NCI-H226 (cell line): ENCODE measurements at places on chromosomes 6 and 20.

DNA sequence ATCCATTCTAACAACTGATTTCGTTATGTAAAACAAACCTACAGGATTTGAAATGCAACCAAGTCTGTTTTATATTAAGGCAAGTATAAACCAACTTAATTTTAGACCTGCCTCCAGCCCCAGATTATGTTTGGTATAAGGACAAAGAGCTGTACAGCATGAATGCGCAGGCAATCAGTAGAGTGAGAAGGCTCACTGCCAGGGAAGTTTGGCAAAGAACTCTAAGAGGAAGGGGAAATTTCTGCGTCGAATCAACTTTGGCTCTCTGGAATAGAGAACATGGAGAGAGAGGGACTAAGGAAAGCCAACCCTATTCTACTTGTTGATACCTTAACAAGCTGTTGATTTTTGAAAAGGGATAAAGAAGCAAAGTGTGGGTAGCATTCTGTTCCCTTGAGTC is 96.9 kb upstream of the FOXO3 start:
- DNase-seq = no peak

- no peak for DNase-seq
These were observed 74.0 kb upstream of the PROKR2 start for GRCh38 chr20:5390720-5391119.

DNA sequence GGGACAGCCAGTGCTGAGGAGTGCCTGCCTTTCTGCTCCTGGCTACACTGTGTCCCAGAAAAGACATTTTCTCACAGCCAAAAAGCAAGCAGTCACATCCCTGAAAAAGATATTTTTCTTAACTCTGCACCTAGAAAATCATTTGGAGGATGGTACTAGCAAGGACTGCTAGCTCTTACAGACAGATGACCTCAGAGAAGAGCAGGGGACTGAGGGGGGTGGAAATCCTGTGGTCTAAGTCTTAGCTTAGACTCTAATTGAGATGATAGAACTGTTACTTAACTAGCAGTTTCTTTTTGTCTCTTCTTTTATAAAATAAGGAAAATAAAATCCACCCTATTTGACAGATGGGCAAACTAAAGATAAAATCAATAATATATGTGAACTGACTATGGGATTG is 152.8 kb downstream of the TMEM200A start:
- no peak for DNase-seq

DNA sequence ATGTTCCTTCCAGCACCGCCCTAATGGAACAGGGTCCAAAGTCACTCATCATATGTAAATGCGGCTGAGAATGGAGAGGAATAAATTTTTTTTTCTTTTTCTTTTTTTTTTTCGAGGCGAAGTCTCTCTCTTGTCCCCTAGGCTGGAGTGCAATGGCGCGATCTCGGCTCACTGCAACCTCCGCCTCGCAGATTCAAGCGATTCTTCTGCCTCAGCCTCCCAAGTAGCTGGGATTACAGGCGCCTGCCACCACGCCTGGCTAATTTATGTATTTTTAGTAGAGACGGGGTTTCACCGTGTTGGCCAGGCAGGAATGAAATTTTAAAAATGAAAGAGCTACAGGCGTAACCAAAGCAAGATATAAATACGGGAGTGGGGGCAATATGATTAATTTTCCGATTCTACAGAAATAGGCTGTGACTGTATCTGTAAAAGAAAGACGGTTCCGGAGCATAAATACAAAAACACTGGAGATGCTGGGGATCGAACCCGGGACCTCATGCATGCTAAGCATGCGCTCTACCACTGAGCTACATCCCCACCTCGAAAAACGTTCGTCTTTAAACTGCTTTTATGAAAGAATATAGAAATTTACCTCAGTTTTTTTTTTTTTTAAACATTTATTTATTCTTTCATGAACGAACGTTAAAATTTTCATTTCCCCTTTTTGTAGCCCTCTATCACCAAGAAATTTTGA is 132.2 kb downstream of the GPX5 start:
- DNase-seq = peak; percentile 33

DNA sequence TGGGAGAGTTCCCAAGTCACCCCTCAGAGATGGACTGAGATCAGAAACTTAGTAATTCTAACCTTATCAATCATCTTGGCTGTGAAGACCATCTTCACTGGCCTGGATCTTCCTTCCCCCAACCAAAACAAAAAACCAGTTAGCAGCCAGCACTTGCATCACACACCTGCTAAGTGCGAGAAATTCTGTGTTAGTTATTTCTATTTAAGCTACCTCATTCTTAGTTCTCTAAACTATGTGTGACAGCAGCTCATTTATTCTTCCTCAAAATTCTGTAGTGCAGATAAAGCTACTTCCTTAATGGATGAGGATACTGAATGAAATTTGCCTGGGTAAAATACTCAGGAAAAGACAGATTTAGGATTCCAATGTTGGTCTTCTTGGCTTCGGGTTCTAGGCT is 18.2 kb upstream of the TAGAP start:
- no peak for DNase-seq

DNA sequence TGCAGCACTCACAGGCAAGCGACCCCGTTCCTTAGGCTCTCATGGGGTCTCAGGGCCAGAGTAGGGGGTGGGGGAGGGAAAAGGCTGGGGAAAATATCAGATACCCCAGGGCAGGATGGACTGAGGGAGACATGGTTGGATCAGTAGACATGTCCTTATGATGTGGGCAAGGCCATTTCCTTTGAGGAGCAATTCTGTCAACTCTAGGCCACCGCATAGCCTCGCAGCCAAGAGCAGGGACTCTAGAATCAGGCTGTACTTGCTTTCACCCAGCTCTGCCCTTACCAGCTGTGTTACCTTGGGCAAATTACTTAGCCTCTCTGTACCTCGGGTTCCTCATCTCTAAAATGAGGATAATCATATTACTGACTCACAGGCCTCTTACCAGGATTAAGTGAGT is 2.2 kb upstream of the MAPK13 start:
- no peak for DNase-seq

DNA sequence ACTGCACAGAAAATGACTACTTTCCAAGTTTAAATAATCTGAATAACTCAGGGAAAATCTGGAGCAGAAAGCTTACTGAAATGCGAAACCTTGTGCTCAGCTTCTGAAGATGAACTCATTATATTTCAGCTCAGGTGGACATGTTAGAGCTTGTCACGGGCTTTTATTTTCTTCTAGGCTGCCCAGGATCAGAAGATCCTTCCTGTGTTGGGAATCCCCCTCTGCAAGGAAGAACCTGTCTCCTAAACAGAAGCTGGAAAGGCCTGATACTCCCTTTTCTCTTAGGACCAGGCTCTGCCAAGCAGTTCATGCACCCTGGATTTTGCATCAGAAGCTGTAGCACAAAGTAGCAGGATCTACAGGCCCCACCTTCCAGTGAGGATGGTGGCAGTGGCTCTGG is 5.1 kb upstream of the SLC2A12 start:
- no peak for DNase-seq

GRCh38 chr6:113735491-113735890 is 121.7 kb upstream of the MARCKS start:
- DNase-seq = no peak

DNA sequence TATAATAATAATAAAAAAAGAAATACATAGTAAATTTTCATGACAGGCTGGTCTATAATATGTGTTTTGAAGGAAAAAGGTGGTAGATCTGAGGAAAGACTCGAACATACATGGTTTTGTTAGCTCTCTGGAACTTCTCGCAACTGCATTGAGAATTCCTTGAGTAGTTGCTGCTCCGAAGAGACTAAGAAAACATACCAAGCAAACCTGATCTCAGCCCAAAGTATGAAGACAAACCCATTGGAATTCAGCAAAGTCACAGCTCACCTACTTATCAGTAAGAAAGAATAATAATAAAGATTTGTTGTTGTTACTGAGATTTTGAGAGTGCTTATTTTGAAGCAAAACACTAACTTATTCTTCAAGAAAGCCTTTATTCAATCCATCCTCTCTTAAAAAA is 1107.1 kb upstream of the EYS start:
- DNase-seq = no peak

DNA sequence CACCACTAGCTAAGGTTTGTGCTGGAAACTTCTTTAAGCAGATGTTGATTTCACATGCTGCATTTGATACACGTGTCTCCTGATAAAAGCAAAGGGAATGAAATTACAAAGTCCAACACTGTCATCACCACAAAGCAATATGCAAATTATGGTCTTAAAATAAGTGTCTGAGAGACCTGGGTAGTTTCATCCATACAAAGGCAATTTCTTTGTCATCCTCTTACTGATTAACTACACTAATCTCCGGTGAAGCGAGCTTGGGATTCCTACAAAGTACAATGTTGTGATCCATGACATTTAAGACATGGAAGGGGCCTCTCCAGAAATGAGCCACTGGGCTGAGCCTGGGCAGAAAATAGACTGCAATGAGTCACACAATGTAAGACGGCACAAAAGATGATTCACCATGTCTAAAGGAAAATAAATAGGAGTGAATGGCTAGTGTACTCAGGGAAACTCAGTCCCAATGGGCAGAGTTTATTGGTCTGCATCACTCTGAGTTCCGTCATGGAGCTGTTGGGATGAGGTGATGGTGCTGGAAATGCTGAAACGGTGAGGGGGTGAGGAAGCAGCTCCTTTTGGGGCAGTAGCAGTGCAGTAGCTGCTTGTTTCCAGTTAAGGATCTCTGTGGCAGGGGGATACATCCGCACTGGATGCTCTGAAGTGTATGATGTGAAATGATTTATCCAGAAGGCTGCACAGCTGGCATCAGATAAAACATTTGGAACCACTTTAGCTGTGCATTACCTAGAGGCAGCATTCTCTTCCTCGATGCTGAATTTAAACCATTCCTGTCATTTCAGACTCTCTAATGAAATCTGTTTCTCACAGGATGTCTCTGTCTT is 103.3 kb downstream of the IBTK start:
- peak; percentile 81 for DNase-seq

DNA sequence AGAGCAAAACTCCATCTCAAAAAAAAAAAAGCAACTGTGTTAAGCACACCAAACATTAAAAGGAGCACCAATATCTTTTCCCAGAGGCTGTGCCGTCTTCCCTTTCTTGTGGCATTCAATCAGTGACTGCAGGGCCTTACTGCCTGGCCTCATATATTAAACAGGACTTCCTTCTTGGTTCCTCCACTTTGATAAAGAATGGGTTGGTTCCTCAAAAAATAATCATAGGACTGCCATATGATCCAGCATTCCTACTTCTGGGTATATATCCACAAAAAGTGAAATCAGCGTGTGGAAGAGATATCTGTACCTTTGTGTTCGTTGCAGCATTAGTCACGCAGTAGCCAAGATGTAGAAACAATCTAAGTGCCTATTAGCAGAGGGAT is 40.3 kb upstream of the GFOD1 start:
- no peak for DNase-seq

- DNase-seq = no peak
These were observed 10.8 kb downstream of the GATA5 start for GRCh38 chr20:62464990-62465389.

DNA sequence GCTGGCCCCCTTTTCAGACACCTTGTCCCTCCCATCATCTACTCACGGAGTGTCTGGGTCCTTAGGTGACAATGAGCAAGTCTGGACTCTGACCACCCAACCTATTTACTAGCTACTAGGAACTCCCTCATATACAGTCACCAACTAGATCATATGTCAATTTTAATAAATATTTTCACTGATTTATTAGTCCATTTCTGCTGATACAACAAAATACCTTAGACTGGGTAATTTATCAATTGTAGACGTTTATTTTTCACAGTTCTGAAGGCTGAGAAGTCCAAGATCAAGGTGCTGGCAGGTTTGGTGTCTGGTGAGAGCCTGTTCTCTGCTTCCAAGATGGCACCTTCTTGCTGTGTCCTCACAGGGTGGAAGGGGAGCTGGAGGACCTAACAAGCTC is 229.7 kb downstream of the PTPRT start:
- no peak for DNase-seq

DNA sequence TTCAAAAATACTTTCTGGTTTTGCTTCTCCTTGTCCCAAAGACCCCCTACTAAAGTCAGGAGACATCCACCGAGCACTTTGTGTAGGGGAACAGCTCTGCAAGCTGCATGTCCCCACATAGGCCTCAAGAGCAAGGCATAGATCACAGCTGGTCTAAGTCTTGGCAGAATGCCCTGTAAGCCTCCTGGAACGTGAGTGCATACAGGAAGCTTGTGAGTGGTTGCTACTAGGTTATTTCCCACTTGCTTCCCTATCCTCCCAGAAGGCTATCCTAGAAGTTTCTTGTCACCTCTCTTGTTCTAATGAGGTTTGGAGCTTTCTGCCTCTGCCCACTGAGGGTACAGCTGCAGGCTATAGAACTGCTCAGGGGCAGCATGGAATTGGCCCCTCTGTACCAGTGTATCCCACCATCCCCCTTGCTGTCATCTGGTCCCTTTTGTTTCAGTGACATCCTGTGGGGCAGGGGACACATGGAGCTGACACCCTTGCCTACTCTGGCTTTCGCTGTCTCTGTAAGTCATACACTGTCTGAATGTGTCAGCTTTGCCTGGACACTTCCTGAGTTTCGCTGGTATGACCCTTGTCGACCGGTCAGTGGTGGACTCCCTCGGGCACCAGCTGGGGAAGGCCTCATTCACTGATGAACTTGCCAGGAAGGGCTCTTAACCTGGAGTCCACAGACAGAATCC is 35.6 kb upstream of the KCNK16 start:
- DNase-seq = peak; percentile 36

GRCh38 chr6:30769088-30769852 is 24.9 kb upstream of the IER3 start:
- peak; percentile 93 for DNase-seq

DNA sequence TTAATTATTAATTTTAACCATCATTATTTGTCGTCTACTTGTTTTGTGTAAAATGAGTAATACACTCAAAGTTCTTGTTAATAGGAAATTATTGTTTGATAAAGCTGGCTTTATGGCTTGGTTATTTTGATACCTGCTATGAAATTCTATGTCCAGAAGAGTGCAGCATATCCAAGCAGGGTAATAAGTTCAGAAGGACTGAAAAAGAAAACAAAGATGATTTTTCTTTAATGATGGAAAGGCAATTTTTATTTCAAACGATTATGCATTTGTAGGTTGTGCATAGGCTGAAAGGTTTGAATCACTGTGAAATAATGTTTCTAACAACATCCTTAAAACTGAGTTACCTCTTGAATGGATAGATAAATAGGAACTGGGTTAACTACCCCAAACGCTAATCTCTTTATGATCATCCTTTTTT is 1.4 kb upstream of the MAN1A1 start:
- DNase-seq = peak; percentile 3

- DNase-seq = peak; percentile 5
These were observed 183.4 kb downstream of the ADGRG6 start for GRCh38 chr6:142485256-142485655.

DNA sequence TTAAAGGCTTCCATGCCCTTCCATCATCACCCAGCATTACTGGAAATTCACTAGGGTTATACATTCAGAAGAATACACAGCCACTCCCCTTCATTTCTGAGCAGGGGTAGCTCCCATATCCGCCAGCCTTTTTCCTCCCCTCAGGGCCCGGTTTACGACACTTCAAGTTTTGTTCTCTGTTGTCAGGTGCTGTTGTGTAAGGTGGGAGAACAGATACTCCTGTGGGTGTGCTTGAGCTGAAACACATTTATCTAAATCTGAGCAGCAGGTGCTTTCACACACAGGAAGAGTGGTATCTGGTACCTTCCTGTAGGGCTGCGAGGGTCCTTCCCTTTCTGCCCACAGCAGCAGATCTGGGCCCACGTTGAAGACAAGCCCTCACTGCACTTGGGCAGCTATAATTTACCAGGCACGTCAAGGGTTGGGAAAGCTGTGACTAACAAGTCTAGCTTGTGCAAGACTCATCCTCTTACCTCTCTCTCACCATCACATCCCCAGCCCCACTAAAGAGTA is 215.8 kb upstream of the RREB1 start:
- peak; percentile 21 for DNase-seq

- peak; percentile 21 for DNase-seq
These were observed 229.0 kb downstream of the FOXC1 start for GRCh38 chr6:1838604-1839213.
